ENCODE measurements at places on chromosomes 7 and 10.

GRCh38 chr7:12923971-12924370 lies 236.5 kb downstream of the ARL4A start:
- DNase-seq, result no peak

DNA sequence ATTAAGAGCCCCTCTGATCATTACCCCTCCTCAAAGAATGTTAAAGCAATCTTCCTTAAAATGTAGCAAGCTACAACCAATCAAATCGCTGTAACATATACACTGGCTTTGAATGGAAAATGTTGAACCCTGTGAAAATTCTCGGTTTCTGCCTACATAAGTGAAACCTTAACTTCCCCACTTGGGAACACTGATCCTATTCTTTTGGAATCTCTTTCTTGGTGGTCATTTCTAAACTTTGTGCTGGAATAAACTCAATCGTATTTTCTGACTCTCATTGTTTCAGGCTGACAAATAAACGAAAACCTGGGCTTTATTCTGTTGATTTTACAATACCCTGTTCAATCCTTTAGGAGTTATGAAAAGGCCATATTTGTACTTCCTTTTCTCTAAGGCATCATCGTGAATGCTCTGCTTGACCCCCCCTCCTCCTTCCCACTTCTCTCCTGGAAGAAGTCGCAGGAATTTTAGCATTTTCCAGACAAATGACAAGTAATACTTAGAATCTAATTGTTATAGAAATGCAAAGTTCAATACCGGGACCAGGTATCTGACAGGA lies 155.1 kb upstream of the FAM13C start:
- no peak for DNase-seq

- DNase-seq, result no peak
Observed at GRCh38 chr10:119113751-119114732, 10.1 kb downstream of the DENND10 start.

DNA sequence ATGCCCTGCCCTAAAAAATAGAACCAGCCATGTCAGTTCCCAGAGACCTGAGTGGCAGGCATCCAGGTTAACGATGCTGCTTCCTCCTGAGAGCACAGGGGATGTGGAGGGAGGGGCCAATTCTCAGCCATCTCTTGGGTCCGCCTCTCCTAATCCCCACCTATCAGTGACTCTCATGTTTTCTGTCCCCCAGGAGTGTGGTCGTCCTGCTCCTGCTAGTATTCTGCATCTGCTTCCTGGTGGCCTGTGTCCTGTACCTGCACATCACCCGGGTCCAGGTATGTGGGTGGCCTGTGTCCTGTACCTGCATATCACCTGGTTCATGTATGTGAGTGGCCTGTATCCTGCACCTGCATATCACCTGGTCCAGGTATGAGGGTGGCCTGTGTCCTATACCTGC lies 105.3 kb downstream of the ADCY1 start:
- DNase-seq, result no peak

DNA sequence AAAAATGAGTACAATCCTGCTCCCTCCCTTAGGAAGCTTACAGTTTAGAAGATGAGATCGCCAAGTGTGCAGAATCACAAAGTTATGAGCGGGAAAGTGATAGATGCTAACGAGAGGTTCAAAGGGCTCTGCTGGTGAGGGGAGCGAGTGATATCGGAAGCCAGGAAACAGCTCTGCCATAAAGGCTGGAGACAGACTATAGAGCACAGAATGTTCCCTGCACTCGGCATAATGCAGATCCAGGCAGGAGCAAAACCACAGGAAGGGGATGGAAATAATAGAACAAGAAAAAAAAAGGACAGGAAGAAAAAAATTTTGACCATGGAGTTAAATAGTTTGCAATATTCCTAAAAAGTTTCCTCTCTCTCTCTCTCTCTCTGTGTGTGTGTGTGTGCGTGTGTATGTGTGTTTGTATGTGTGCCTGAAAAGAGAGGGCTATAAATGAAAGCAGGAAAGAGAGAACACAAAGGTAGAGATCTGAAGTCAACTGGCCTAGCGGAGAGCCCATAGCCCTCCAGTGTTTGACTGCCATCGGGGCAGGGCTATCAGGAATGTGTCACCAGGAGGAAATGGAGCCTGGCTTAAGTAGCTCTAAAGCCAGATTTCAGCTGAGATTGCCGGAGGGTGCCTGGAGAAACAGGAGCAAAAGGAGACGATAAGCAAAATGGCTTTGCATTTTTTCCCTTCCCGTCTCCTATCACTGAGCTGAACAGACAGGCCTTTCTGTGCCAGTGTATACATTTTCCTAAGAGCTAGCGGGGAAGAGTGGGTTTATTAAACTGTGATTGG lies 175.8 kb upstream of the LYZL1 start:
- DNase-seq, result no peak

- no peak for DNase-seq
Observed at GRCh38 chr7:88095-88926, 104.1 kb upstream of the FAM20C start.

DNA sequence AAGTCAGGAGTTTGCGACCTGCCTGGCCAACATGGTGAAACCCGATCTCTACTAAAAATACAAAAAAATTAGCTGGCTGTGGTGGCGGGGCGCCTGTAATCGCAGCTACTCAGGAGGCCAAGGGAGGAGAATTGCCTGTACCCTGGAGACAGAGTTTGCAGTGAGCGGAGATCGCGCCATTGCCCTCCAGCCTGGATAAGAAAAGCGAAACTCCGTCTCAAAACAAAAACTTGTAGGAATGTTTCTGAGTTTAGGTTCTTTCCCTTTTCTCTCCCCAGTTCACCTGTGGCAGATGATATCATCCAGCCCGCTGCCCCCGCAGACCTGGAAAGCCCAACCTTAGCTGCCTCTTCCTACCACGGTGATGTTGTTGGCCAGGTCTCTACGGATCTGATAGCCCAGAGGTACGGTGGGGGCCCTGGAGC lies 138.8 kb upstream of the BTBD16 start:
- DNase-seq, result no peak

GRCh38 chr10:75894761-75895160 lies 463.3 kb downstream of the LRMDA start:
- no peak for DNase-seq

GRCh38 chr7:106523482-106523881 lies 137.5 kb downstream of the CCDC71L start:
- no peak for DNase-seq

- DNase-seq, result no peak
Observed at GRCh38 chr7:108328174-108328651, 128.0 kb downstream of the NRCAM start.

- DNase-seq, result no peak
Observed at GRCh38 chr7:455110-455928, 64.3 kb downstream of the PDGFA start.

- DNase-seq, result no peak
Observed at GRCh38 chr7:28361551-28361950, 50.8 kb upstream of the CREB5 start.

GRCh38 chr7:108455998-108456677 lies at the start of gene NRCAM:
TSS of gene NRCAM (minus strand) at chr7:108456436. CDS start at chr7:108240064, 216,372 bp downstream.
- DNase-seq, result no peak

GRCh38 chr10:11594589-11595394 lies 16.7 kb downstream of the USP6NL start:
- no peak for DNase-seq

GRCh38 chr7:111025006-111025405 lies 65.9 kb upstream of the LRRN3 start:
- DNase-seq, result no peak

DNA sequence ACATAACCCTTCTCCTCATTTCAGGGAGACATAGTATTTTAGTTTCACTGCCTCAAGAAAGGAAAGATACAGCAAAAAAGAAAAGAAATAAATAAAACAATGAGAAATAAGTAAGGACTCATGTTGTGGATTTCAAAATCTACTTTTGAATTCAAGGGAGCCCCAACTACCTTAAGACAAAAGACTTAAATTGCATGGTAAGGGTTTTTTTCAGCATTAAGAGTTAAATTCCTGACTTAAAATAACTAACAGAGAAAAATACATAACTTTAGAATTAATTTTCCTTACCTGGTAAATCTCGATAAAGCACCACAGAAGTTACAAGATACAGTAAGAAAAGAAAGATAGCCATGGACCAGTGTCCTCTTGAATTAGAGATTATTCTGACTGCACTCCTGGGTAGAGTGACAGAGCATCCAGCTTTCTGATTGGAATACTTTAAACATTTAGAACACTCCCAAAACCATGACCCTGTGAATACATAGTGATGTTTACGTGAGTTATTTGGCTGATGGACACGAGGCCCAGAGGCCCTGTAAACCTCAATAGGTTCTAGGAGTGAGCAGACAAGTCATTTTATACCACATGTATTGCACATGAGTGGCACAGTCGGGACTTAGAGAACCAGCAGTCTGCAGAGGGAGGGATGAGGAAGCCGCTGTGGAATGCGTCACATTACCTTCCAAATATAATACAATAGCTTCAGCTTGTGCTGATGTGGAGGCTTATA lies 292.5 kb upstream of the SEMA3C start:
- no peak for DNase-seq

GRCh38 chr10:75651417-75651816 lies 220.0 kb downstream of the LRMDA start:
- no peak for DNase-seq

GRCh38 chr10:13376746-13377145 lies 28.7 kb upstream of the SEPHS1 start:
- no peak for DNase-seq

DNA sequence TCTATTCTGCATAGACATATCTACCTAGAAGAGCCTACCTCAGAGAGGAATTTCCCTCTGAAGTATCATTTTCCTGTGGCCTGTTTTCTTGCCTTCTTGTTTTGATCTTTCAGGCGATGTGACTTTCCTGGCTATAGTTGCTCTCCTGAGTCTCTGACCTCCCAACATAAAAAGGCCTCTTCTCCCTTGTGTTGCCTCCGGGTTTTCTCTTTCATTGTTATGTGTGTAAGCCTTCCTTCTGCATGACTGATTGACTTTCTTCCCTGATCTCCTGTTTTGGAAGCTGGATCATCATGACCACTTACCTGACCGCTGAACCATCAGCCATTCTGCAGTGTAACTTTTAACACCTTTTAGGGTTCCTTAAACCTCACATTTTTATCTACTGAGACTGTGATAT lies 441.5 kb upstream of the ETV1 start:
- no peak for DNase-seq
